ENCODE measurements at places on chromosomes 5 and 9. TPM values are rescaled to one million over a fixed set of nuclear protein-coding genes. Genes with fewer than 3 reads are reported as not detected.

CCL19 gene
- total RNA-seq = not detected

TRIM23 gene
- total RNA-seq = 8.9 TPM

RANBP3L gene
- not detected for total RNA-seq

EXOC3 gene
- 62.2 TPM for total RNA-seq

GABBR2 gene
- not detected for total RNA-seq

C5orf58 gene
- total RNA-seq = not detected

OTP gene
- total RNA-seq = not detected
